Memory B cell (primary cell): ENCODE measurements at places on chromosomes 4 and X.

DNA sequence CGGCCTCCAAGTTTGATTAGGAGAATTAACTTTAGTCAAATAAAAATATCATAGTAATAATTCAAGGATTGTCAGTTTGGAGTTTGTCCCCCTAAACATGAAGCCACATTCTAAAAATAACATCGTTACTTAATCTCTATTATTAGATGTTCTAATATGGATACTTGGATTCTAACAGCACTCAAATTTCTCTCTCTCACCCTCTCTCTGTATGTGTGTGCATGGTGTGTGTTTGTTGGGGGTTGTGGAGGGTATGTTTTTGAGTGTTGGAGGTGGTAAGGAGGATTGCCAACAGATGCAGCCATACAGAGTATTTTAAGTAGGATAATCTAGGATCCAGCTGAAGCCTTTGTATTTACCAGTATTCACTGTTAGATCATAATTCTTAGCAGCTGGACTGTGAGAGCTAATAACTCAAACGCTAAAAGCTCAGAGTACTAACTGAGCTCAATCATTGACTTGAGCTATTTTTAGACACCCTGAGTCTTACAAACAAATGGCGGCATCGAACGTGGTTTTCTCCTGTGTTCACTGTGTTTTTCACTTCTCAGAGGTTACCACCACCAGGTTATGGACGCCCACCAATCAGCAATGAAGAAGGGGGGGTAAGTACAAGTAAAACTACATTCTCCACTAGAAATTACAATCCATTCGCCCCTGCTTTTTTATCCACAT, 8.8 kb downstream of the ENAM start:
- no peak for DNase-seq

GRCh38 chr4:165301833-165302232, 25.6 kb upstream of the MSMO1 start:
- DNase-seq = no peak

DNA sequence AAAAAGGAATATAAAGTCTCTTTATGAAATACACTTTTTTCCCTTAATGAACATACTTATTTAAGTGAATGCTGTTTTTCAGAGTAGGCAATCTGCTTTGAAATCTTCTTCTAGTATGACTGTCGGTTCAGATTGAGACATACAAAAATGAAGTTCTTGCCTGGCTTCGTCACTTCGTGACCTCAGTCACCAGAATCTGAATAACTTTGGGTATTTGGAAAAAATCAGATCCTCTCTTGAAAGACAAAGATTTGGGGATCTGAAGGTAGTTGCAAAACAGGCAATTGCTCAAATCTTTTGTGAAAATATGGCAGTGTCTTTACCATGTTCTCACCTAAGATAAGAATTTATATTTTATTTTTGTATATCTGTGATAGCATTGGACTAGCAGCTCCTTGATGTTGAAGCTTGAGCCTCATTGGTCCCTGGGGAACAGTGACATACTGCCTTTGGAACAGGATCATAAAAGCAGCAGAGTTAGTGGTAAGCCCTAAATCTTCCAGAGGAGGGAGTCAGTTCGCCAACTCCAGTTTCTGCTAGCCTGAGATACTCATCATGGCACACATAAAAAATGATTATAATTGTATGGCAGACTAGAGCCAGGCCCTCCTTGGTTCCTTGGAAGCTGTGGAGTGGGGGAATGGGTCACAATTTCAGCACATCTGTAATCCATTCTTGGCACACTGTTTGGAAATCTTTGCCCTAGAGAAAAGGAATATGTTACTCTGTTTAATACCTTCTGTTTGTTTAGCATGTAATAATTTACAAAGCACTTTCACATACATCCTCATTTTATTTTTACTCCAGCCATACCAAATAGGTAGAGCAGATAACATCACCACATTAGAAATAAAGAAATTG, 5.0 kb downstream of the ARFIP1 start:
- DNase-seq = no peak

GRCh38 chrX:28324321-28324721, 262.9 kb upstream of the IL1RAPL1 start:
- no peak for DNase-seq

- DNase-seq = no peak
Measured at GRCh38 chr4:27016551-27016950, 155.9 kb downstream of the STIM2 start.

DNA sequence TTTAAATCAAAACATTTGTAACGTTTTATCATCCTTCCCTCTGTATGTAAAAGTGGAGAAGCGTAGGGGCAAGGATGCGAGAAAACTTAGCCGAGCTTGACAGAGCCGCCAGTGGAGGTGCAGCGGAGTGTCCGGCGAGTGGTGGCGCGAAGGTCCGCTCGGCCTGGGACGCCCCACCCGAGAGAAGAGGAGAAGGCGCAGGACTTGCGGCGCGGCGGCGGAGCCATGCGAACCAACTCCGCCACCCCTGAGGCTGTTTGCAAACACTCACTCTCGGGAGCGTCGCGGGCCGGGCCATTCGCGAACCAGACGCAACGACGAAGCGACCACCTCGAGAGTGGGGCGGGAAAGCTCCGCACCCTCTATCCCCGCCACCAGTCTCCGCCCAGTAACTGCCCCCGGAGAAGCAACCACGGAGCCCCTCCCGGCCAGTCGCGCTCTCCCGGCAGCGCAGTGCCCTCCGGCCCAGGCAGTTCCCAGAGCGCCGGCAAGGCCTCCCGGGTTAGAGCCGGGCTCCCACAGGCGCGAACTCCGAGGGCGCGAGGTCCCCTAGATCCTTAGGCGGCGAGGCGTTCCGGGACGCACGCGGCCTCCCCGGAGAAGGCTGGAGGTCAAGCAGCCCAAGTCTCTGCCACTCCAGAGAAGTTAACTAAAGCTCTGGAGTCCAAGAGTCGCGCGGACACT, 2.3 kb upstream of the MAB21L2 start:
- no peak for DNase-seq
